CD8-positive, alpha-beta memory T cell (primary cell): ENCODE measurements at places on chromosomes 7 and 10.

DNA sequence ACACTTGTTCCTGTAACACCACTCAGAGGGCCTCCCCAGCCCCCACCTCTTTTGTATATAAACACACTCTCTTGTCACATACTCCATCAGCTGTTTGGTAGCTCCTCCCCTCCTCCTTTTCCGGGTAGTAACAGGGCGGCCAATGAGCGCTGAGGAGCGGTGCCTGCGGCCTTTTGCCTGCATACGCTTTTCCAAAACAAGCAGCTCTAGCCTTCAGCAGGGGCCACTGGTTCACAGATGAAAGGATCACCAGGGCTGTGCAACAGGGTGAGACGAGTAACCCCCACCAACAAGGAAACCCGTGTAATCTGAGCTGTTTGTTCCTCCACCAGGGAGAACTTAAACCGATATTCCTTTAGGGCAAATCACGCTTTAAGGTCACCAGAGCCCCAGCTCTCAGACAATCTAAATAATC is 3.9 kb downstream of the UBE2H start:
- peak; percentile 77 for DNase-seq

DNA sequence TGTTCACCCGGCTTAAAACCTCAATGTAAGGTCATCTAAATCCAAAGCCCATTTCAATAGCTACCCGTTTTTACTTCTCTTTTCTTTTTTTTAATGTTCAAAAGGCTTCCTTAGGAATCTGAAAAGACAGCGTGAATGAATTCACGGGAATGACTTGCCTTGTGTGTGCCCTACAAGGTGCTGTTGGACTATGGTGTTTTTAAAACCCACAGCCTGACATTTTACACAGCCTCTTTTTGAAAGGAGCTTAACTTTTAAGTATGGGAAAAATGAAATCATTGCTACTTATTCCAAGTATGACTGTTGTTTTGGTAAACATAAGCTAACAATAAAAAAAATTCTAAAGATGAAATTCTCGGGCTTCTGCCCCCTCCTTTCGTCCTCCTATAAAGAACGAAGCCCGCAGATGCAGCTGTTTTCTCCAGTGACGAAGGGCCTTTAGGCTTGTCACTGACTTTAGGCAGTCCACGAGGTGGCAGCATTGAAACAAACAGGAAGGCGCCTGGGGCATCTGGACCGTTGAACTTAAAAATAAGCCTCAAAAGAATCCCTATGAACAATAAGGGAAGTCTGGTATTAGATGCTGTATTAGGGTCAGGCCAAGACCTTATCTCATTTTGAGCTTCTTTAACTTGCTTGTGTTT is 141.3 kb downstream of the NRP1 start:
- peak; percentile 39 for DNase-seq

GRCh38 chr10:51162002-51162401 is 87.7 kb downstream of the PRKG1 start:
- DNase-seq = no peak

DNA sequence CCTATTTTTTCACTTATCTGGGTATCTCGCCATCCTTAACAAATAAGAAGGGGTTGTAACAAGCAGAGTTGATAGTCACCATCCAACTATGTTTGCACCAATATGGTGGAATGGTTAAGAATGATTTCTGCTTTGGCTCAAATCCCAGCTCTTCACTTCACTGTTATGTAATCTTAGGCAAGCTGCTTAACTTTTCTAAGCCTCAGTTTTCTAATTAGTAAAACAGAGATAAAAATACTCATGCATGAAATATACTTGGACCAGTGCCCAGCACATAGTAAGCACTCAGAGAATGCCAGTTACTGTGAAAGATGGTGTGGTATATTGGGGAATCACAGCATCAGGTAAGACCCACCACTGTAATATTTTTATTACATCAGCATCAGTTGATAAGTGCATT is 33.6 kb downstream of the ABCB1 start:
- DNase-seq = no peak

GRCh38 chr7:31602041-31602625 is 84.9 kb upstream of the PPP1R17 start:
- no peak for DNase-seq

DNA sequence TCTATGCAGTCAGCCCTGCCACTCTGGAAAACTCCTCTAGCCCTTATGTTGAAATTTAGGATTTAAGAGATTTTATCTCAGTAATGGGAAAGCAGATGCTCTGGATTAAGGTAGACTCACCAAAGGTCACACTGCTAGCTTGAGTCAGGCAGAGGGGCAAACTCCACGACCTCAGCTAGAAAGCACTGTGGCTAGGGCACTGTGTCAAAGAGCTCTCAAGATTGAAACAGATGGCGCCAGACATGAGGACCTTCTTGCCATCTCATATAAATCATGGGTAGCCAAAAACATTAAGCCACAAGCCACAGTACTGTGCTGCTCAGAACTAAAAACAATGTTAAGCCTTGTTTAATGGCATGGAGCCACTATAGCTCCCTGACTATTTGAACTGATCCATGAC is 188.7 kb downstream of the DNAJC1 start:
- DNase-seq = no peak

- no peak for DNase-seq
Observed at GRCh38 chr10:84739641-84740040, 411.3 kb downstream of the CCSER2 start.

- DNase-seq = no peak
Observed at GRCh38 chr7:130559184-130559583, 67.3 kb downstream of the MEST start.

DNA sequence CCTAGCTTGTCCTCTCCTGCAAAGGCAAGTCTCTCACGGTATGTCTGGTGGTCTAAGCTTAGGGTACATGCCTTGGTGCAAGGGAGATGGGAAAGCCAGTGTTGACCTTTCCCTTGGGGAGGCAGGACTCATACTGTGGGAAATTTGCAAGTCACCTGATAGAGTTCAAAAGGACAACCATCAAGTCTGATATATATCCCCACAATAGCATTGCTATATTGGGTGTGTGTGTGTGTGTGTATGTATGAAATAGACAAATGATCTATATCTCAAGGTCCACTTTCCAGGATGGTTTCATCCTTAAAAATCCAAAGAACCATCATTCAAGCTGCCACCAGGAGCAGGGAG is 12.2 kb upstream of the FFAR4 start:
- DNase-seq = no peak

DNA sequence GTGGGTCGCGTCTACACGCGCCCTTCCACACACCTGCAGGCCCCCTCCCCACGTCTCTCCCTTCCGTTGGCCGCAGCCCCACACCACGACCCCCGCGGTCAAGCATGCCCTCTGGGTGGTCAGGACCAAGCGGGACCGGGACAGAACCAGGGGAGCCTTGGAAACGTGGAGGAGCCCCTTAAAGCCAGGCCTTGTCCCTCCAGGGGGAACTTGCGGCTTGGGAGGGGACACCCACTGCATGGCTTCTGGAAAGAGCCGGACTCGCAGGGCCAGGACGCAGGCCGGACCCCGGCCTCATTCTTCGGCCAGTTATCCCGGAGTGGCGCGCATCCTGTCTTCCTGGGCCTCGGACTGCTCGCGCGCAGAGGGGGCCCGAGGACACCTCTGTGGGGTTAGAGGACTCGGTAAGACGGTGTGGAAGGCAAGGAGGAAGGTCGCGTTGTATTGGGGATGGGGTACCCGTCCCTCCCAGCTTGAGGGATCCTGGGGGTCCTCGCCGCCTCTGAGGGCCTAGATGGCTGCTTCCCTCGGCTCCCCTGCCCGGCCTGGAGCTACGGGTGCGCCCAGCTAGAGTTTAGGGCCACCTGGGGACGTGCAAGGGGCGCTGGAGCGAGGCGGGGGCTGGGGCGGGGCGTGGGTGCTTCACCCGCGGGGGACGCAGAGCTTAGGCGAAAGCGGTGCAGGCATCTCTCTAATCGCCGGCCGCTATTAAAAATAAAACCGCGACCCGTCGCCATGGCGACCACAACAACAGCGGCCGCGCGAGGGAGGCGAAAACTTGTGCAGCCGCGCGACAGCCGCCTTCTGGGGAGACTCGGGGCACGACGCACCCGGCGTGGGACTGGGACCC is 1.8 kb upstream of the PDGFA start:
- DNase-seq = no peak

- no peak for DNase-seq
Observed at GRCh38 chr7:158186864-158187693, 400.5 kb downstream of the PTPRN2 start.

GRCh38 chr7:122198581-122198980 is 54.5 kb upstream of the AASS start:
- DNase-seq = no peak

GRCh38 chr10:3060481-3060889 is 6.9 kb upstream of the PFKP start:
- DNase-seq = no peak

GRCh38 chr10:33114451-33114952 is 156.5 kb upstream of the ITGB1 start:
- DNase-seq = no peak

DNA sequence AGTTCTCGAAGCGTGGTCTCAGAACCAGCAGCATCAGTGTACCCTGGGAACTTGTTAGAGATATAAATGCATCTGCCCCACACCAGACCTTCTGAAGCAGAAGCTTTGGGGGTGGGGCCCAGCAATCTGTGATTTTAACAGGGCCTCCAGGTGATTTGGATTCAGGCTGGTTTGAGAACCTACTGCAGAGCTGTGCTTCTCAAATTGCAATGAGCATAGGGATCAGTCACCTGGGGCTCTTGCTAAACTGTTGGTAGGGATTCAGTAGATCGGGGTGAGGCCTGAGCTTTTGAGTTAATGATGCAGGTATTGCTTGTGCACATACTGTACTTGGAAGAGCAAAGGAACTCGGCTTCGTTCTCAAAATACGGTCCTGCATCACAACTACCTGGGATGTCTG is 243.6 kb upstream of the PODXL start:
- DNase-seq = no peak

- no peak for DNase-seq
Observed at GRCh38 chr7:39700932-39701331, 77.6 kb downstream of the RALA start.

- no peak for DNase-seq
Observed at GRCh38 chr7:66522518-66522917, 106.2 kb upstream of the KCTD7 start.

DNA sequence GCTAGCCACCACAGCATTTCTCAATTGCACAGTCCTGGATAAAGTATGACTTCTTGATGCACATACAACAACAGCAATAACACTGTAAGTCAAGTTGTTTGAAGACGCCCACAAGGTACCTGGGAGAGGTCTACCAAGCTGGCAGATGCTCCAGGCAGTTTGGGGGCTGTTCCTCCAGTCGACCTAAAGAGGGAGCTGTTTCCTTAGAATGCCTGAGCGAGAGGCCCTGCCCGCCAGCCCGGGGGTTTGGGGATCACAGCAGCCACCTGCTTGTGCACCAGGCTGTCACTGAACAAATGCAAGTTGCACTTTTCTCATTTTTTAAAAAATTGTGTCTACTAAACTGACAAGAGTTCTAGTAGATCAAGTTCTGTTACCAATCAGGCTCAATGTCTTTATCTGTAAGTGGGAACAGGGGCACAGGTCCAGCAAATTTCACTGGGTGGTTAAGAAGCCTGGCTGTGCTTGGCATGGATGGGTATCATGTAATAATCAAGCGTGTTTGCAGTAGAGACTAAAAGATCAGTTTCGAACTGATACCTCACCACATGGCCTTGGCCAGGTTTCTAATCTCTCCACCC is 193.8 kb upstream of the ADO start:
- DNase-seq = peak; percentile 57

- no peak for DNase-seq
Observed at GRCh38 chr10:101164020-101164419, 32.9 kb downstream of the TLX1 start.

DNA sequence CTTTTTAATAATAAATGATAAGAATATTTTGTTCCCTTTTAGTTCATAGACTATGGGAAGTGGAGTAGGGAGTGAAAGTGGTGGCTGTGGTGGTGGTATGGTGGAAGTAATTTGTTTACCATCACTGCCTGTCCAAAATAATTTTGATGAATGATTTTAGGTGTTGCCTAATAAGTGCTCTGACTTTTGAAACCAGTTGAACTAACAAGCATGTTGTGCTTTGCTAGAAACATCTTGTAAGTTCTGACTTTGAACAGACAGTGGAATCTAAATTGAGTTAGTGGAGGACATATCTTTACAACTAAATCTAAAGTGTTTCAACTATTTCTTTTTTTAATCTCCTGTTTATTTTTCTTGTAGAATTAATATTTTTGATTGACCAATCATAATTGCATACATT is 49.7 kb downstream of the ZEB1 start:
- DNase-seq = no peak

GRCh38 chr10:70970830-70971229 is 82.5 kb upstream of the PCBD1 start:
- no peak for DNase-seq

GRCh38 chr7:136957391-136957790 is 88.9 kb downstream of the CHRM2 start:
- DNase-seq = no peak

GRCh38 chr10:27779462-27780015 is 33.9 kb upstream of the MKX start:
- no peak for DNase-seq

DNA sequence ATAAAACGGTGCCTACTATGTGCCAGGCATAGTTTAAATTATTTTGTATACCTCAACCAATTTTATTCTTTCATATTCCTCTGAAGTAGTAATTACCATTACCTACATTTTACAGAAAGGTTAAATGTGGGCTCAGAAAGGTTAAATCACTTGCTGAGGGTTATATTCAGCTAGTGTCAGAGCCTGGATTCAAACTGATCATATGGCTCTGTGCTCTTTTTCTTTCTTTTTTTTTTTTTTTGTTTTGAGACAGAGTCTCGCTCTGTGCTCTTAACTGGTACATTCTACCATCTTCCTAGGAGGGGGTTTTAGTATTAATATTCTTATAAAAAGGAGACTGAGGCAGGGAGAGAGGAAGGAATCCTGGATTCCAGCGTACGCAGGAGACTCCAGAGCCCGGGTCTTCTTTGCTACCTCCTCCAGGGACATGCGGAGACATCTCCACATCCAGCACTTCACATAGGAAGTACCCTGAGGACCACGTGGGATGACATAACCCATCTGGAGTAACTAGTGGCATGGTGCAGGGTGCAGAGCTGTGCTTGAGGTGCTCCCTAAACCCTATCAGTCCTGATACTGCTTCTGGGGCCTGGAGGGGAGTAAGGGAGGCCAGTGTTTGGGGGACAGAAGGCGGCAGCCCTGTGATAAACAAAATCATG is 29.6 kb upstream of the ATXN7L1 start:
- DNase-seq = no peak

DNA sequence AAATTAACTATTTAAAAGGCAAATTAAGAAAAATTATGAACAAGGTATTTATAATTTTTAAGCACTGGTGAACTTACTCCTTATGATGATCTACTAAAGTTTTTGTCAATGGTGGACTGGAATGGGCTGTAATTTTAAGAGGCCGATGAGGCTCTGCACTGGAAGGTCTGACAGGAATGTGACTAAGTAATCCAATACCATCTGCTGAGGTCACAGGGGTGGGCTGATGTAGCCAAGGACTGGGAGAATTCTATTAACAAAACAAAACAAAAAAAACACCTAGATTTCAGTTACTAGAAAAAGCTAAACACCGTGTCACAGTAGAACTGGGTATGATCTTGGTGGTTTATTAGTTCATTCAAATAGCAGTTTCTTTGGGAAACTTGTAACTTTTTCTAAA is 75.9 kb downstream of the NRBF2 start:
- no peak for DNase-seq

- DNase-seq = no peak
Observed at GRCh38 chr10:83617172-83617571, 522.1 kb upstream of the GHITM start.
